ENCODE measurements at places on chromosomes 6 and 20.

- peak; percentile 81 for DNase-seq
Observed at GRCh38 chr6:157281570-157281969, 41.7 kb downstream of the TMEM242 start.

GRCh38 chr20:23009636-23010035 lies 25.5 kb upstream of the SSTR4 start:
- no peak for DNase-seq

DNA sequence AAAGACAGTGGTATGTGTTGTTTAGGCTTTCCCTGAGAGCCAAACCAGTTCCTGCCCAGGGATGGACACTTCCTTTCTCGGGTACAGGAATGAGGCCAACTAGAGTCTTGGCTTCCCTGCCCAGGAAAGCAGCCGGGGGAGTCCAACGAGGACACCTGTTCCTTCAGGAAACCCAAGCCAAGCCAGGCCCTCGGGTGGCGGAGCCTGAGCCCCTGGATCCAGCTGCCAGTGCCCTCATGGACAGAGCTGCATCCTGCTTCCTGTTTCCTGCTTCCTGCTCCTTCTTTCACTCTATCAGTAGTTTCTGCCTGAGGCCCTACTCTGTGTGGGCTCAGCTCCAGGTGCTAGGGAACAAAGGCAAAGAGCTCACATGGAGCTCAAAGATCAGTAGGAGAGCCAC lies 7.9 kb upstream of the SIRPA start:
- DNase-seq = no peak

DNA sequence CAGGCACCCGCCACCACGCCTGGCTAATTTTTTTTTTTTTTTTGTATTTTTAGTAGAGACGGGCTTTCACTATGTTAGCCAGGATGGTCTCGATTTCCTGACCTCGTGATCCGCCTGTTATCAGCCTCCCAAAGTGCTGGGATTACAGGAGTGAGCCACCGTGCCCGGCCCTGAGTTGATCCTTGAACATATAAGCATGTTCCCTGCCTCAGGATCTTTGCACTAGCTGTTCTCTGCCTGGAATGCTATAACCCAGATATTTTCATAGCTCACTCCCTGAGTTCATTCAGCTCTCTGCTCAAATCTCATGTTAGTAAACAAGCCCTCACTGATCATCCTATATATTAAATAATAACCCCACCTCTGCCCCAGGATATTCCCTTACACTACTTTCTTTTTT lies 9.0 kb upstream of the DLK2 start:
- no peak for DNase-seq

DNA sequence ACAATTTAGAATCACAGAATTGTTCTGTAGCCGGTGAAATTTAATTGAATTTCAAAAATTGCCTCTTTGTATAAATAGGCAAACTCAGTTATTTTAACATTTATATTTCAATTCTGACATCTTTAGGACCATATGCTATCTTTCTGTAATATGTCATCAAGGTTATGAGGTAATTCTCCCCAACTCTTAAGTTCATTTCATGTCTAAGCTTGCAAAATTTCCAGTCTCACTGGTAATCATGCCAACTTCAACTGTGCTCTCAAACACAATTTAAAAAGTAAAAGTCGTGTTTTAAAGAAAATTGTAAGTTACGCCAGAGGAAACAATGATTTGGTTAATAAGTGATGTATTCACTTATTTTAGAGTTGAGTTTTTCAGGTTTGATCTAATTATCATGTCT lies 1.4 kb downstream of the NCOA7 start:
- no peak for DNase-seq

- DNase-seq = peak; percentile 30
Observed at GRCh38 chr20:32052778-32053362, 828 bp downstream of the HCK start.

GRCh38 chr20:38610521-38610920 lies 8.9 kb downstream of the ARHGAP40 start:
- DNase-seq = no peak

DNA sequence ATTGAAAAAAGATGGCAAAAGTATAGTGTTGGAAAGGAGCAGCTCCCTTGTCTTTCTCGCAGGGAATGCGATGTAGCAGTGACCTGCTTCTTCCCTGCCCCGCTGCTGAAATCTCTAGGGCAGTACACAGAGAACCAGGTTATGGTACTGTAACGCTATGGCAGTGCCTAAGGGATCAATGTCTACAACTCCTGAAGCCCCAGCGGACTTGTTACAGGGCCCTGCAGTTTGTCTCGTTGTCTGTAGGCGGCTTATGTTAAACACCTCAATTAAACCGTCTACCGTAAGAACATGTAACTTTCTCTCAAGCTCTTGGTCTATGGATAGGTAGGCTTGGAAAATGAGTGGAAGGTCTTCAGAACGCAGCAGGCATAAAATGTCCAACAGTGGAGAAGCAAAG lies 44.8 kb upstream of the SLC17A4 start:
- DNase-seq = no peak

DNA sequence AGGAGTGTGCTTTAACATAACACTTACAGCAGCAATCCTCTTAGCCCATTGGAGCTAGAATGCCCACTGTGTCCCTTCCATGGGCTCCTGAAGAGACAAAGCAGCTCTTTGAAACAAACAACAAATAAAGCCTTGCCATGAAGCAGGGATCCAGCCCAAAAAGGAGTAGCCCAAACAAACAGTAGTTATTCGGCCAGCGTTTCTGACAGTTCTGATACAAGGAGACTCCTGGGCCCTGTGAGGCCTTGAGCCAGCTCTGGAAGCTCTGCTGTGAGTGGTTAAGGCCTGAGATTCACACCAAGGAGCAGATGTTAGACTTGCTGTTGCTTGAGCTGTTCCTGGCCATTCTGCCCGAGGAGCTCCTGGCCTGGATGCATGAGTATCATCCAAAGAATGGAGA lies 16.9 kb upstream of the ZSCAN16 start:
- no peak for DNase-seq

DNA sequence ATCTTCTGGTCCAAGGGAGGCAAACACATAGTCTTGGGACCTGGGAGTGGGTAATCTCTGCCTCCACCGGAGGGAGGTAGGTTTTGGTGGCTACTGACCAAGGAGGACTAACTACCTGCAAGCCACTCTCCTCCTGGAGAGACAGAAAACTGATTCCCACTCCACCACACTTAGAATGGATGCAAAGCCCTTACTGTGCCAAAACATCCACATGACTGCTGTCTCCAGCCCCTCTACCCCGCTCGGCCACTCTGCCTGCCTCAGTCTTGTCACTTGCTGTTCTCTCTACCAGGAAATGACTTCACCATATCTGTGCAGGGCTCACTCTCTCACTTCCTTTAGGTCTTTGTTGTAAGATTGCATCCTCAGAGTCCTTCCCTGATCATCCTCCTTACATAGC lies 129.5 kb upstream of the ARG1 start:
- DNase-seq = no peak

DNA sequence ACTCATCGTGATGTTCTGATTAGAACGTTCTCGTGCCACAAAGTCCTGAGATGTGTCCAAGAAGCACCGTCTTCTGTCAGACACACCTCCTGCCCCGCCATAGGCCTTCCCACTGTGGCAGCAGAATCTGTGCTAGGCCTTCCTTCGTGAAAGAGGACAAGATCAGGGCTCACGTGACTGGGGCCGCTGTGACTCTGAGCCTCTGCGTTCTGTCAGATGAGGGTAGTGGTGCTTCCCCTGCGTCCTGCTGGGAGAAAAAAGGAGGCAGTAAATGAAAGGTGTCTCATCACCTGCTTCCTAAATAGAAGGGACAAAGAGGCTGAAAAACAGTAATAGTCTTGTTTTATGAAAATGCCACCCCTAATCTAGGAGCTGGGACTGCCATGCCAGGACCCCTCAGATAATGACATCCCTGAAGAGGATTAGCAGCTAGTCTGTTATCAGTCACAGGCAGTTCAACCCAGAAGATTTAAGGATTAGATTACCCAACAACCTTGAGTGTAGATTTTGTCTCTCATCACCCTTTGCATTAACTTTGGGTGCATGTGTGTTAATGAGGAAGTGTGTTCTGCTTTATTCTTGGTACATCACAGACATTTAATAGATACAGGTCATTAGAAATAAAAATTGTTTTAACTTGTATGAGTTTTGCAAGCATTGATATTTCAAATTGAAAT lies 4.1 kb downstream of the DNAJC5 start:
- no peak for DNase-seq

- DNase-seq = no peak
Observed at GRCh38 chr6:83155794-83156193, 37.3 kb downstream of the PGM3 start.

GRCh38 chr20:15805154-15805553 lies 768.1 kb downstream of the KIF16B start:
- no peak for DNase-seq

- DNase-seq = no peak
Observed at GRCh38 chr6:15368873-15369272, 123.0 kb downstream of the JARID2 start.

- no peak for DNase-seq
Observed at GRCh38 chr6:28368522-28368921, 18.8 kb downstream of the ZKSCAN3 start.

DNA sequence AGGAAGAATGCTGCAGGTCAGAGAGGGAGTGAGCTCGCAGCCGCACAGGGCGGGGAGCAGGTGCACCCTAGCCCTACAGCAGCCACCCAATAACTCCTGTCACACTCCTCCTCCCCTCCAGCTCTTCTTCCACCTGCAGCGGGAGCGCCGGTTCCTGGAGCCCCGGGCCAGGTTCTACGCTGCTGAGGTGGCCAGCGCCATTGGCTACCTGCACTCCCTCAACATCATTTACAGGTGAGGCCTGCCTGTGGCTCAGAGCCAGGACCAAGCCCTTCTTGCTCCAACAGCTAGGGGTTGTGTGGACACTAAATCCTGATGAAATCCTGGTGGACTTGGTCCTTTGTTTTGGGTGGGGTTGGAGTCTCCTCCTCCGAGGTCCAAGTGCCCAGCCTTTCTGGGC lies 11.7 kb downstream of the SGK2 start:
- DNase-seq = no peak

GRCh38 chr20:47727170-47727880 lies 58.0 kb downstream of the SULF2 start:
- no peak for DNase-seq

- DNase-seq = peak; percentile 67
Observed at GRCh38 chr6:30882759-30883684, 1.3 kb upstream of the DDR1 start.

DNA sequence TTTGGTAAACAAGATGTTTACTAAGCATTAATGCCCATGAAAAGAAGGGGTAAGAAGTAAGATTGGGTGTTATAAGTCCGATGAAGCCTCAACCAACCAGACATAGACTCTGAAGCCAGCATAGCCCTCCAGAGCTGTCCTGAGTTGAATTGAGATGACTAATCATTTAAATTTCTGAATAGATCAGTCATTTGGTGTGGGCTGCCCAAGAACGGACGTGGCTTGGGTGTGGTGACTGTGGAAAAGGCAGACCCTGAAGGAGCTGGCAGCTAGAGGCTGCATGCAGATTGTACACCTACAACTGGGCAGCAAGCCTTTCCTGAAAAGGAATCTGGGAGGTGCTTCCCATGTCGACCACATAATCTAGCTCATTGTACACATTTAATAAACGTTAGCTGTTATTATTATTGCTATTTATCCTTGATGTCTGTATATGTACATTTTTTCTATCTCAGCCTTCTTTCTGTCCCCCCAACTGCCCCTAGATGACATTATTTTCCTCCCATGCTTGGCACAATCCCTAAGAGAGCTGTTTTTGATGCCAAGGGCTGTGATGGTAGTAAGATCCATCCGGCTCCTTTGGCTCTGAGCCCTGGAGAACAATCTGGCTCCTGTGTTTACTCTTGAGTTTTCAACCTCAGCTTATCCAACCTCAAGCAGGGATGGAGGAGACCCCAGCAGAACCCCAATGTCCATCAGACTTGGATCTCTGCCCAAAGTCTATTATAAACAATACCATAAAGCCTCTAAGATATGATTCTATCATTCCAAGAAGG lies 57.6 kb upstream of the JAG1 start:
- no peak for DNase-seq

DNA sequence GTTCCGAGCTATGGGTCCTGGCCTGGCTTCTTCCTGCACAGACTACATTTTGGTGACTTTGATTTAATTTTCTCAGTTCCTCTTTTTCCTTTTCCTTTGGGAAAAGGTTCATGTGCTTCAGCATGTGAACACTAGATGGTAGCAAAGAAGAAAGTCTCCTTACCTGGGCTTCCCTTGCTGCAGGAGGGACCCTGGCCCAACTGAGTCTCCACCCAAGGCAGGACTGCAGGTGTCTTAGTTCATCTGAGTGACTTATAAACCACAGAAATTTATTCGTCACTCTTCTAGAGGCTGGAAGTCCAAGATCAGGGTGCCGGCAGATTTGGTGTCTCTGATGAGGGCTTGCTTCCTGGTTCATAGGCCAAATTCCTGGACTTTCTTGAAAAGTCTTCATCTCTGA lies 163.2 kb downstream of the SYCP2 start:
- no peak for DNase-seq

- DNase-seq = no peak
Observed at GRCh38 chr6:74073429-74073828, 377.4 kb downstream of the CD109 start.

All from lower leg skin (tissue), 4 donors.